ENCODE measurements at places on chromosomes 6 and 20. TPM values are rescaled to one million over a fixed set of nuclear protein-coding genes. Genes with fewer than 3 reads are reported as not detected.

The CGAS gene
- 1.8 TPM for total RNA-seq

The PCK1 gene
- not detected for total RNA-seq

The VSTM2L gene
- total RNA-seq = 23.7 TPM

The BMP7 gene
- 0.49 TPM for total RNA-seq

The HLA-DRA gene
- total RNA-seq = not detected

The MOG gene
- total RNA-seq = not detected

The PSORS1C2 gene
- total RNA-seq = 0.33 TPM

The PNPLA1 gene
- total RNA-seq = 0.23 TPM

The MUCL3 gene
- total RNA-seq = not detected

The CLPSL2 gene
- total RNA-seq = not detected

The SLC44A4 gene
- 7.5 TPM for total RNA-seq

The APCDD1L gene
- total RNA-seq = 1.5 TPM

The ANGPT4 gene
- not detected for total RNA-seq

The PRRC2A gene
- total RNA-seq = 119 TPM

The ARFRP1 gene
- 49.9 TPM for total RNA-seq

The RALGAPB gene
- 20.7 TPM for total RNA-seq

The CAP2 gene
- 3.7 TPM for total RNA-seq

The PRR18 gene
- not detected for total RNA-seq

The NNAT gene
- 1.8 TPM for total RNA-seq

The IMPG1 gene
- total RNA-seq = not detected

The FAXC gene
- 3.9 TPM for total RNA-seq

The OOEP gene
- total RNA-seq = not detected

The LTA gene
- not detected for total RNA-seq

The MAP7 gene
- 22.4 TPM for total RNA-seq

The CRISP1 gene
- total RNA-seq = not detected

The RIPOR2 gene
- 0.21 TPM for total RNA-seq

The SSTR4 gene
- not detected for total RNA-seq

The ABHD16B gene
- not detected for total RNA-seq

The SLC22A16 gene
- total RNA-seq = not detected

The TPBG gene
- total RNA-seq = 80.9 TPM

The FAM83B gene
- 35.7 TPM for total RNA-seq

The TRIM15 gene
- total RNA-seq = not detected

The FNDC1 gene
- total RNA-seq = not detected

The STMND1 gene
- not detected for total RNA-seq

The PSMB1 gene
- 327 TPM for total RNA-seq

The MRPS26 gene
- 98.8 TPM for total RNA-seq

The INSM1 gene
- not detected for total RNA-seq

The HLA-DRB1 gene
- 0.14 TPM for total RNA-seq

The ADGRB3 gene
- total RNA-seq = not detected

The FNDC11 gene
- total RNA-seq = 1.3 TPM

The SPEF1 gene
- not detected for total RNA-seq

The ADNP gene
- 20.0 TPM for total RNA-seq

The HSPA1L gene
- total RNA-seq = 0.14 TPM

The LINC00237 gene
- not detected for total RNA-seq

The BANF2 gene
- not detected for total RNA-seq

The NFS1 gene
- total RNA-seq = 18.4 TPM

The SPINT3 gene
- total RNA-seq = not detected

The SLC32A1 gene
- not detected for total RNA-seq

The NRSN1 gene
- total RNA-seq = not detected

All from airway epithelial cell (primary cell).